ENCODE measurements at places on chromosomes 2 and 18.

- DNase-seq = no peak
Measured at GRCh38 chr18:74532511-74533025, 1.7 kb upstream of the CNDP1 start.

- no peak for DNase-seq
Measured at GRCh38 chr2:23912054-23912453, 14.9 kb downstream of the ATAD2B start.

DNA sequence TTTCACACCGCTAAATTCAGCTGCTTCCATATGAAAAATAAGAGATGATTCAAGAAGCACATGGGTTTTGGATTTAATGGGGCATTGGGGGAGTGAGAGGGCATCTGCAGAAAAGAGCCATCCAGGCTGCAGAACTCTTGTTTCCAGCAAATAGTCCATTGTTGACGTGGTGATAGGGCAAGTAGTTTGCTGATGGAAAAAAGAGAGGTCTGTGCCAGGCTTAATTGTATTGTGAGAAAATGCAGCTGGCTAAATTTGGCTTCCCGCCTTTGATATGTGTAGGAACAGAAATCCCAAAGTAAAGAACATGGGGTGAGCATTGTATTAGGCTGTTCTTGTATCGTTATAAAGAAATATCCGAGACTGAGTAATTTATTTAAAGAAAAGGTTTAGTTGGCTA lies 199.5 kb downstream of the SETBP1 start:
- no peak for DNase-seq

- no peak for DNase-seq
Measured at GRCh38 chr2:39717067-39717466, 51.4 kb downstream of the TMEM178A start.

GRCh38 chr18:4603955-4604354 lies 148.8 kb upstream of the DLGAP1 start:
- DNase-seq = no peak

DNA sequence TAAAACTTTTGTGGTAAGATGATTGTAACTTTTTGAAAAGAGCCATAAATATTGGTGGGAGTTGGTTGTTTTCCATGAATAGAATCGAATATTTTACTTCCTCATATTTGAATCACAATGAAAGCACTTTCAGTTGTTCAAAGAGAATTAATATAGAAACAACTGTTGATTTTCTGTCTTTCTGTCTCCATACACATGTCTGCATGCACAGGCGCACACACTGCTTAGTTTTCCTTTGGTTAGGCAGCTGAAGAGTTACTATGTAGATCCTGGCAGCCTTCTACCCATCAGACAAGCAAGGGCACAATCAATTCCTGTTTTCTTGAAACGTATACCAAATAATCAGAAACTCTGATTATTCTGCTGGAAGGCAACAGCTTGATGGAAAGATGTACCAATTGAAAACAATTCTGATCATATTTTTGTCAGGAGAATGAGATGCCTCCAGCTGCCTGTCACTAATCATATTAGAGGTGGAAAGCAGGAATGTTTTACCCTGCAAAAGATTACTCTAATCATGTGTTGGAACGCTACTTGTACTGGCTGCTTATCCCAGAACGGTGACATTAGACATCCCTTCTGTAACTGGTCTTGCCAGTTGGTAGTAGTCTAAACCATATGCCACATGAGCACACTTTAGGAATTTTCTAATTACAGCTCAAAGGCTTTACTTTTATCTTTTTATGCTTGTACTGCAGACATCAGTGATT lies 24.0 kb downstream of the SPATS2L start:
- DNase-seq = peak; percentile 39

- DNase-seq = peak; percentile 40
Measured at GRCh38 chr2:47193607-47194006, 38.5 kb upstream of the STPG4 start.

DNA sequence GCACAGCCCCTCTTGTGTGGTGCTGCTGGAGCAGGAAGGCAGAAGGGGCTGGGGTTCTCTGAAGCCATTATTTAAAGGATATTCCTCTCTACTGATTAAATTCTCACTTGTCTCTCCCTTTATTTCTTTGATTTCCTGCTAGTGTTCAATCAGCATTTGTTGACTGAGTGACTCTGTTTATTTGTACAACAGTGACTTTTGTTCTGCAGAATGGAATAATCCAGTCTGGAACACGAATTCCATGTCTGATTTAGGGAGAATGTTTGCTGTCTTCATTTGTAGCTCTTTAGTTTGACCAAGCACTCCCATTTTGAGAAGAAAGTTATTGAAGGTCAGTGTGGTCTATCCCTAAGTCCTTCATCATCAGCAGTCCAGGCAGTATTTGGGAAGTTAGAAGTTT lies 141.2 kb downstream of the SETBP1 start:
- no peak for DNase-seq

DNA sequence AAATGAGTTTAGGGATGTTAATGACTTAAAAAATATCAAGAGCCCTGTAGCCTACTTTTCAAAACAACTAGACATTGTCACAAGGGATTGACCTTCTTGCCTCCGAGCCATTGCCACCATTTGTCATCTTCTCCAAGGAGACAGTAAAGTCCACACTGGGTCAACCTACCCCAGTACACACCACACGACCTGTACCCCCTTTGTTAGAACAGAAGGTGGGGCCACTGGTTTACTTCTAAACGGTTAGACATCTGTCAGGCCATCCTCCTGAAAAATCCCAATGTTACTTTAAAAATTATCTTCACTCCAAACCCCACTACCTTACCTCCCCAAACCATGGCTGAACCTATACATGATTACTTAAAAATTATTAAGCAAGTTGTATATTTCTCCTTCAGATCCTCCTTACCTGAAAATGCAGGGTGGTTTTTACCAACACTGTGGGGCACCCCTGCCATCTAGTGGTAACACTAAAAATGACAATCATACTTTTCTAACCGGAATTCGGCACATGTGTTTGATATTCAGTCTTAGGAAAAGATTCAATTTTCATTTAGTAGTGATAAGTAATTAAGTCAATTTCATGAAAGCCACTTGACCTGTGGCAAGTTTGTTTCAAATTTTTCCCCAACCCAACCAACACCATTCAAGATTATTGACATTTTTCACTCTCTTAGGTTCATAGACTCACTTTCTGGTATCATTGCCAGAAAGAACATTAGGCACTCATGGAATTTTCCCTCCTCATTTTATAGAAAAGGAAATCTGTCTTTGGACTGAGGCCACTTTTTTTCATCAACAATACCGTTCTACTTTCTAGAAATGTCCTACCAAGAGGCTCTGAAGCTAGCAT lies 265.3 kb upstream of the PKDCC start:
- DNase-seq = peak; percentile 52

DNA sequence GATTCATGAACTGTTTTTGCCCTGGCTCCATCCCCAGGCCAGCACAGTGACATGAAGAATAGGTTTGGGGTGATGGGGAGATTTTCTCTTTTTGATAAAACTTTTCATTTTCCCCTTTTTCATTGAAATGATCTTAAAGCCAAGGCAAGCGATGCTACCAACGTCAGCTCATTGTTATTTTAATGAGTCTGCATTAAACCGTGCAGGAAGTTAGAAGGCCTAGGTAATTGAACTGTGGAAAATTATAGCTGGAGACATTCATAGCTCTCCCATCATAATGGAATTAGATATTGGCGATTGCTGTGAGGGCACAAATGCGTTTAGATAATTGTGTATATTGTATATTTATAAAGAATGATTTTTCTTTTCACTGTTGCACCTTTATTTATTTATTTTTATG lies 33.2 kb downstream of the SMARCAL1 start:
- DNase-seq = no peak

GRCh38 chr18:13323186-13323585 lies 104.6 kb downstream of the LDLRAD4 start:
- no peak for DNase-seq

DNA sequence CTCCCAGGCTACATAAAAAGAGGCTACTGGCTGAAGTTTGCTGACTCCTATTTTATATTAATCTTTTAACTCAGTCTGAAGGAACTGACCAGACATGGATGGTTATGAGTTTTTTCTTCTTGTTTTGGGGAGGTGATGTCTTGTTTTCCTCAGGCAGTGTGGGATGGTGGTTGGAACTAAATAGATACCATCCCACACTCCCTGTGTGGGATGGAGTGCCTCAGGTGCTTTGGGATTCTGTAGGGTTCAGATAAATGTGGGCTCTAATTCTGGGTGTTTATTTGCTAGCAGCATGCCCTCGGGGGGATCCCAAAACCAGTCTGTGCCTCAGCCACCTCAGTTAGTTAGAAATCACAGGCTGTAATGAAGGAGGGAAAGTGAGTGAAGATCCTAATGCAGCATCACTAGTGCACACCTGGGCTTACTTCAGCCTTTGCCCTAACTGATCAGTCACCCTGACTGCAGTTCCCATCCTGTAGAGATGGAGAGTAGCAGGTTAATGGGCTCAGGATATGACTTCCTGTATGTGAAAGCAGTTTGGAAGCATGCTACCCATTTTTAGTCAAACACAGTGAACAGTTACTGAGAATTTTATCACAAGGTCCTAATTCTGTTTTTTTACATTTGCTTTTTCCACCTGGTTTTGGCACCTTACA lies 132.2 kb downstream of the SPTBN1 start:
- DNase-seq = no peak

DNA sequence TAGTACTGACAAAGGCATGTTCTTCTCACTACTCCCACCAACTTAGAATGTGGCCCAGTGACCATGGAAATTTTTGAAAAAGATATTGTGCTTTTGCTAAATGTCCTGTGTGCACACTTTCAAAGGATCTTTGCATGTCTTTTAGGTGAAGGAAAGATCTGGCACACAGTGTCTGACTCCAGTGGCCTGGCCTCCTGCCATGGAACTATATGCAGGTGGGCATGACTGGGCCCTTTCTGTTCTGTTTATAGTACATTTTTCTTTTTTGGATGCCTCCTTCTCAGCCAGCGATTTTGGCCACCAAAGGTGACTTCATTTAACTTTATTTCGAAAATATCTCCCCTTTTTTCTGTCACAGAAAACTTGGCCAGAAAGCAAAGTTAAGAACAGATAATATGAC lies 999.7 kb upstream of the PIK3C3 start:
- DNase-seq = no peak

DNA sequence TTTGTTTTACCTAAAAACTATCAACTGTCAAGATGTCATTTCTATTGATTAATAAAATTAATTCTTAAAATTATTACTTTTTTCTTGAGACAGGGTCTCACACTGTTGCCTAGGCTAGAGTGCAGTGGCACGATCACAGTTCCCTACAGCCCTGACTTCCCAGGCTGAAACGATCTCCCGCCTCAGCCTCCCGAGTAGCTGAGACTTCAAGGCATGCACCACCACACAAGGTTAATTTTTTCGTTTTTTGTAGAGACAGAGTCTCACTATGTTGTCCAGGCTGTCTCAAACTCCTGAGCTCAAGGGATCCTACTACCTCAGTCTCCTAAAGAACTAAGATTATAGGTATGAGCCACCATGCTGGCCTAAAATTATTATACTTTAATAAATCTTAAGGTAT lies 18.7 kb downstream of the HNRNPLL start:
- DNase-seq = no peak

DNA sequence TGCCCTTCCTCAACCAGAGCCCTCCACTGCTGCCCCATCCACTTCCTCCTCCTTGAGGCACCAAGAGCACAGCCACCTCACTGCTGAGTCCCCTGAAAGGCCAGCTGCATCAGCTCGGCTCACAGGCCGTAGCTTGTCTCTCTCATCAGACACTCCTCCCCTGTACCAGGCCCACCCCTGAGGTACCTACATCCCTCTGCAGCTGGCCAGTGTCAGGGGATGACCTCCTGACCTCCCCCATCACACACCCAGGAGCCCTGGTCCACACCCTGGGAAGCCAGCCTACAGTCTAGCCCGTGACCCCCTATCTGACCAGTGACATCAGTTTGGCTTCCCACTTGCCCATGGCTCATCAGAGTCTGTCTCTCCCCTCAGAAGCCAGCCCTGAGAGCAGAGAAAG lies 205.6 kb downstream of the TNS1 start:
- no peak for DNase-seq

GRCh38 chr18:79259218-79259617 lies 136.5 kb upstream of the NFATC1 start:
- DNase-seq = no peak

GRCh38 chr2:129627437-129627836 lies 352.0 kb upstream of the RAB6C start:
- no peak for DNase-seq

- no peak for DNase-seq
Measured at GRCh38 chr2:3778851-3779495, 75.6 kb downstream of the DCDC2C start.

GRCh38 chr2:74863802-74864248 lies 29.9 kb downstream of the HK2 start:
- no peak for DNase-seq

DNA sequence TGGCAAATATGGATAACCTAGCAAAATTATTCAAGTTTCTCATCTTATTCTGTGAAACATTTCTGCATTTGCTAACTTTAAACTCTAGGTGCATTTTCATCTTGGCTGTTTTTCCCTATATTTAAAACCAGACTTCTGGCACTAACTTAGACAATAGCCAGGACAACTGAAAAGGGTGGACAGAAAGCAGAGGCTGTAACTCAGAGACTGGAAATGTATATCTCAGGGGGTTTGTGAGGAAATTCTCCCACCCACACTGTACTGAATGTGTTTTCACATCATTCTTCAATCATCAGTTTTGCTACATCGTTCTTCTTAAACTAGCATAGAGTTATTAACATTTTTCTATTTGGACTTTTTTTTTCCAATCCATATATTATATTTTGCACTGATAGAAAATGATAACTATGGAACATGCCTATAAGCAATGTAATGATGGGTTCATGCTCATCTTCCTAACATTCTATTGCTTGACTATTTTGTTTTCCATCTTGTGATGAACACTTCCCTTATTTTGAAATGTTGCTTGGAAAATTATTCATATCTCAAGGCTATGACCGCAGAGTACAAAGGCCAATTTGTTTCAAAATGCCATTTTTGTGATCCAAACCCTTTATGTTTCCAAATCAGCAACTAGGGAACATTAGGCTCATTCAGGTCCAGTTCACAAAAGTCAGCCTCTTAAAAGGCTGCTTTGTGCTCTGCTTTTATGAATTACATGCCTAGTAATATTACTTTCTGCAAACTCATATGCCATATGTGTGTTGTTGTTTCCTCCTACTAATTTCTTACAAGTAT lies 125.8 kb upstream of the CDH19 start:
- no peak for DNase-seq

DNA sequence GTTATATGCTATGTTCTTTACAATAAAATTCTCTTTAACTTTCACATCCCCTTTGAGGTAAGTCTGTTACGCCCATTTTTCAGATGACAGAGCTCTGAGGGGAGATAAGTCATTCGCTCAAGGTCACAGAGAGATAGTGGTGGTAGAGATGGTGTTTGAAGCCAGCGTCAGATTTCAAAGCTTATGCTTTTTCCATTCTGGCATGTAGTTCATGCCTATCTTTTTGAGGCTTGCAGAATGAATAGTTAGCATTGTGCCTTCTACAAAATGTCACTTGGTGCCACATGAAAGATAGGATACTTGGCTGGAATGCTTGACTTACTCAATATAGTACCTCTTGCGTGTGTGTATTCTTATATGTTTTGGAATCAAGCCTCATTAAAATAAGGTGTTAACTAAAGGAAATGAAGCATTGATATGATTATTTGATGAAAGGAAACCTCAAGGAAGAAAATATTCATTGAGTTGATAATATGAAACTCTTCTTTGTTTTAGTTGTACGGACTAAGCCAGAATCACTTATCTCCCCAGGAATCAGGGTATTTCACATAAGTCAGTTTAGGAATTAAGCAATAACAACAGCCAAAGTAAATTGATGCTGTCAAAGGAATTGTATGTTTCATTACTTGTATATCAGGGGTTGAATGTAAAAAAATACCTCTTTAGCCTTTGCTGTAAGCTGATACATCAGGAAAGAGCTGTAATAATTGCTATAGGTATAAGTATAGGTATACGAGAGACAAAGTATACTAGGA lies 15.5 kb downstream of the SPATS2L start:
- no peak for DNase-seq
